Neuronal stem cell (in vitro differentiated cells): ENCODE measurements at places on chromosomes 3 and 15.

DNA sequence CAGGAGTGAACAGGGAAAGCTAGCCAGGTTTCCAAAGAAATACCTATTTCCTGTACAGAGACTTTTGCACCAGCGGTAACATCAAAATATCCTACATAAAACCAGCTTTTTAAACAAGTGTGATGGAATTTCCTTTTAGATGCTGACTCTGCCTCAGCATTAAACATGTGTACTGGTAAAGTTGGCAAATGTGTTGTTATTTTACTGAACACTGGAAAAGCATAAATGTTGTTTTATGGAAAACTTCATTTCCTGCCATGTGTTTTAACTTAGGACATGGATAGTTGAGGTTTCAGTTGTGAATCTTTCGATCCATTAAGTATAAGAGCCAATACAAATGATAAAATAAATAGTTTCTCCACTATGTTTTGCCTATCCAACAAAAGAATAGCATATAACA lies 15.7 kb downstream of the OXNAD1 start:
- no peak for DNase-seq

DNA sequence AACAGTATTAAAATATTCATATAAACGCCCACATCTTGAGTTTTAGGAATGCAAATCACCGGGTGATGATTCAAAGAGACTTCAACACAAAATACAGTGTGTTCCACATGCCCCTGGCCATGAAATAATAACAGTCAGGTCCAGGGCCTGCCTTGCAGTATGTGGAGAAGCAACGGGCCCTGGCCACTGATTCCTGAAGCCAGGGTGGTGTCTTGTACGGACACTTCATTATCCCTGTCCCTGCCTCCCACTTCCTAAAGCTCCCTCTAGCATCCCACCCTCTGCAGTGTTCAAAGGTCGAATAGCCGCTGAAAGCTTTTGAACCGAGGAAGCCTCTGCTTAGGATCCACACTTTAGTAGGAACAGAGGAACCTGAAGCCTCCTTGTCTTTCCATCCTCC lies 50.4 kb upstream of the PCSK6 start:
- no peak for DNase-seq

- DNase-seq, result no peak
These were observed 33.8 kb upstream of the XIRP1 start for GRCh38 chr3:39226106-39226741.

DNA sequence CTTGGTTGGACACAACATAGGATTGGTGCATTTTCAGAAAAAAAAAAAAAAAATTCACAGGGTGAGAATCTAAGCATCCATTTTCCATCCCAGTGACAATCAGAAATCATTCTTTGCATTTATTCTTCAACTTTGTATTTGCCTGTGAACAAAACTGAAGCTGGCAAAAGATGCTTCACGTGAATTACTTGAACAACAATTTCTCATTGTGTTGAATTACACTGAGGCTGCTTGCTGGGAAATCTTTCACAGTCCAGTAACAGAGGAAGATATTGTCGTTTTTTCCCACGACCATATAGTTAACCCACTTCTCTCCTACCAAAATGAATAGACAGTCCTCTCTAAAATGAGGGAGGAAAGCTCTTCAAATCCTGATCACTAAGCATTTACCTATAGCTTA lies 4.3 kb upstream of the SLCO3A1 start:
- DNase-seq, result no peak

- DNase-seq, result no peak
These were observed 12.6 kb upstream of the GOLGA6L7 start for GRCh38 chr15:28861031-28861534.

DNA sequence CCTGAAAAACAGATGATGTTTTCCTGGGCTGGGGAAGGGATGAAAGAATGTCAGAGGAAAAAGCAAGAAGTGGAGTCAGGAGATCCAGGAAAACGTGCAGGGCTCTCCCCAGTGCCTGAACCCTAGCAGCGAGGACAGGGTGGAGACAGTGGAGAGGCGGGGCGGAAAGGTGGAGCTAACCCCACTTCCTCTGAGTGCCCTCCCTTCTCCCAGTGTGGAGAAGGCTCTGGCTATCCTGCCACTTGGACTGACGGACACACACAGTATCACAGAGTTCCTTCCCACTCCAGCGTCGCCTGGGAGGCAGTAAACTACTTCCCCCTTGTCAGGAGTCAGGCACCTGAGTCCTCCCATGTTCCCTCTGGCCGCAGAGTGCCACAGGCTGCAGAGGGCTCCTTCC lies 125.3 kb upstream of the CHRNA7 start:
- DNase-seq, result no peak

- DNase-seq, result no peak
These were observed 417.5 kb upstream of the C2CD4B start for GRCh38 chr15:62582580-62582979.

DNA sequence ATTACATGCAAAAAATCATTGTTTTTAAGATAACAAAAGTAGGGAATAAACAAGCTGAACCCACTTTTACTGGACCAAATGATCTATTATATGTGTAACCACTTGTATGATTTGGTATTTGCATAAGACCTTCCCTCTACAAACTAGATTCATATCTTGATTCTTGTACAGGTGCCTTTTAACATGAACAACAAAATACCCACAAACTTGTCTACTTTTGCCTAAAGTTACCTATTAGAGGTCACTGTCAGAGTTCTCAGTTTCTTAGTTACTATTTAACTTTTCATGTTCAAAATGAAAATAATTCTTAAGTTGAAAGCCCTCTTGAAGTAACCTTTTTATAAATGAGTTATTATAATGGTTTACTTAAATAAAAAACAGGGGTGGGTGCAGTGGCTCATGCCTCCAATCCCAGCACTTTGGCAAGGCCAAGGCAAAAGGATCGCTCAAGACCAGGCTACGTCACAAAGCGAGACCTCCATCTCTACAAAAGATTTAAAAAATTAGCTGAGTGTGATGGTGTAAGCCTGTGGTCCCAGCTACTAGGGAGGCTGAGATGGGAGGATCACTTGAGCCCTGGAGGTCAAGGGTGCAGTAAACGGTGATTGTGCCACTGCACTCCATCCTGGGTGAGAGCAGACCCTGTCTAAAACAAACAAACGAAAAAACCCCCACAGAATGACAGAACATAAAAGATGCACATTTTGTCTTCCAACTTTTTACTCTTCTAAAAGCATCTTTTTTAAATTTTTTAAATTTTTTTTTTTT lies 16.0 kb downstream of the ACTR8 start:
- no peak for DNase-seq
